ENCODE measurements at places on chromosomes 2 and 18. TPM values are rescaled to one million over a fixed set of nuclear protein-coding genes. Genes with fewer than 3 reads are reported as not detected.
A peak's percentile ranks its signal among the peaks of the same experiment; 100 is the strongest.

GRCh38 chr2:235670974-235671787 is 177.3 kb downstream of the AGAP1 start:
- H3K36me3 ChIP-seq: no peaks in the 10 kb centered on the region
- peak overlapping the region; percentile 47 for H3K4me3 ChIP-seq
- DNase-seq: no peak
- H3K27ac ChIP-seq: peak overlapping the region; percentile 48
- H3K27me3 ChIP-seq: no peaks in the 10 kb centered on the region
- H3K4me1 ChIP-seq: peaks cover 22% of the 10 kb centered on the region

GRCh38 chr18:21803495-21803894 is 62.9 kb downstream of the MIB1 start:
- no peaks in the 10 kb centered on the region for H3K27me3 ChIP-seq
- no peak for DNase-seq
- peaks cover 14% of the 10 kb centered on the region for H3K4me1 ChIP-seq
- H3K27ac ChIP-seq: no peak overlapping the region

DNA sequence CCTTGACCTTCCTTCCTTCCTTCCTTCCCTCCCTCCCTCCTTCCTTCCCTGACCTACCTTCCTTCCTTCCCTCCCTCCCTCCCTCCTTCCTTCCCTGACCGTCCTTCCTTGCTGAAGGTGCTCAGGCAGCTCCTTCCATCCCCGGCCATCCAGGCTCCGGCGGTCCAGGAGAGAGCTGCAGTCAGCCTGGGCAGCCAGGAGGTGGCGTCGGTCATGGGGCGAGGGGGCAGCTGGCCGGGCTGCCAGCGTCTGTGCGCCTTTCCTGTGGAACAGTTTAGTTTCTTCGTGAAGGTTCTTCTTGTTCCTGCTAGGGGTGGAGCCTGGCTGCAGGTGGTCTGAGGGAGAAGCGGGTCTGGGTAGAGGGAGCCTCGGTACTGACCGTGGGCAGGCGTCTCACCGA is 15.7 kb downstream of the GPR35 start:
- H3K36me3 ChIP-seq: no peaks in the 10 kb centered on the region
- no peaks in the 10 kb centered on the region for H3K27me3 ChIP-seq
- H3K27ac ChIP-seq: no peak overlapping the region
- H3K4me1 ChIP-seq: no peaks in the 10 kb centered on the region

EML6 gene
- total RNA-seq: 1.7 TPM
